ENCODE measurements at places on chromosomes 7 and 10.

DNA sequence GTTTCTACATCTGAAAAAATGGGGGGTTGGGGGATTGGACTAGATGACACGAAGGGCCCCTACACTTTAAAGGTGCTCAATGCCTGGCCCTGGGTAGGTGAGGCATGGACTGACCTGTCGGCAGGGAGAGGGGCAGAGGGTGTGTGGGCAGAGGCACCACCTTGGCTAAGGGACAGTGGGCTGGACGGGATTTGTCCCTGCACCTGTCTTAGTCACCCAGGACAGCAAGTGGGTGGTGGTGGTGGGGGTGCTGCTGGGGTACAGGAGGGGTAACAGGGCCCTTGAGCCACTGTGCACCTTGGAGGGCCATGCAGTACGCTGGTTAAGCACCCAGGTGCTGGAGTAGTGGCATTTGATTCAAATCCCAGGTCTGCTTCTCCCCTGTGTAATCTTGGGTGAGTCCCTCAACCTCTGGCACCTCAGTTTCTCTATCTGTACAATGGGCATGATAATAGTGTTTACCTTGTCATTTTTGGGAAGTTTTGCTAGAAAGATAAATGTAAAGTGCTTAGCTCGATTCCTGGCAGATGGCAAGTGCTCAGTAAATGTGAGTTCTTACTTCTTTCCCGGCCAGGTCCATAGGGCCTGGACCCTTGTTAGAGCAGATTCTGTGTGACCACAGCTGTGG, 18.1 kb upstream of the SFRP5 start:
- H3K27me3 ChIP-seq, result peaks cover 11% of the 10 kb centered on the region
- no peak for DNase-seq
- H3K27ac ChIP-seq, result no peak overlapping the region
- no peak overlapping the region for H3K4me3 ChIP-seq
- no peaks in the 10 kb centered on the region for H3K36me3 ChIP-seq
- peaks cover 3% of the 10 kb centered on the region for H3K4me1 ChIP-seq

GRCh38 chr10:58950618-58951017, 225.8 kb upstream of the PHYHIPL start:
- no peak for DNase-seq
- no peaks in the 10 kb centered on the region for H3K4me1 ChIP-seq
- H3K27me3 ChIP-seq, result no peaks in the 10 kb centered on the region
- H3K4me3 ChIP-seq, result no peak overlapping the region

DNA sequence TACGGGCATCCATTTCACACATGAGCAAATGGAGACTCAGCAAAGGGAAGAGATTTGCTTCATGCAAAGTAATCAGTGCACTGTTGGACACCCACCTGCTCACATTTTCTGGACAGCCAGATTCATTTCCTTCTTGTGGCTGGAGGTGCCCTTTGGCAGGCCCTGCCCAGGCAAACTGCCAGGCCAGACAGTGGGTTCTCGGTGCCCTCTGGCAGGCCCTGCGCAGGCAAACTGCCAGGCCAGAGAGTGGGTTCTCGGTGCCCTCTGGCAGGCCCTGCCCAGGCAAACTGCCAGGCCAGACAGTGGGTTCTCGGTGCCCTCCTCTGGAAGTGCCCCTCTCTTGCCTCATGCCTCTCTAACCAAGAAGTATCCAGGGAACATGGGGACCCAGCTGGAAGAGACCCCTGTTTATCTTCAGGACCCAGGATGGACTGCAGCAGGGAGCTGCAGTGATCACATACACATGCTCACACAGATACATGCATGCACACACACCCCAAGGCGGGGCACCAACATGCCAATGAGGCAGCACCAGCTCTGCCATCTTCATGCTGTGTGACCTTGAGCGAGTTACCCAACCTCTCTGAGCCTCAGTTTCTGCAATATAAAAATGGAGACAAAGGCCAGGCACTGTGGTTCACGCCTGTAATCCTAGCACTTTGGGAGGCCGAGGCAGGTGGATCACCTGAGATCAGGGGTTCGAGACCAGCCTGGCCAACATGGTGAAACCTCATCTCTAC, 67.1 kb downstream of the OAT start:
- no peak overlapping the region for H3K4me3 ChIP-seq
- H3K27ac ChIP-seq, result no peak overlapping the region
- DNase-seq, result no peak
- no peaks in the 10 kb centered on the region for H3K36me3 ChIP-seq

- H3K4me1 ChIP-seq, result no peaks in the 10 kb centered on the region
- DNase-seq, result no peak
- H3K4me3 ChIP-seq, result no peak overlapping the region
- peaks cover 6% of the 10 kb centered on the region for H3K27me3 ChIP-seq
- H3K36me3 ChIP-seq, result no peaks in the 10 kb centered on the region
- no peak overlapping the region for H3K27ac ChIP-seq
Observed at GRCh38 chr7:132200141-132200540, 376.1 kb downstream of the PLXNA4 start.

GRCh38 chr7:207418-208129, 15.2 kb downstream of the FAM20C start:
- no peaks in the 10 kb centered on the region for H3K36me3 ChIP-seq
- no peak overlapping the region for H3K27ac ChIP-seq
- H3K4me1 ChIP-seq, result no peaks in the 10 kb centered on the region
- no peak for DNase-seq
- H3K27me3 ChIP-seq, result no peaks in the 10 kb centered on the region

Measured in activated T-helper 2 cell treated with anti-CD3 and anti-CD28 coated beads, Interferon-gamma antibody, Interleukin-2, Interleukin-4, amounts not matched to agents 10 μg/mL and 5 μg/mL and 100 μg/mL, durations not matched to agents 14 hours and 24 hours and 36 hours (primary cell).